Stimulated activated CD8-positive, alpha-beta memory T cell treated with anti-CD3 and anti-CD28 coated beads, Interleukin-15, amount 100 ng/mL, for 4 hours (primary cell): ENCODE measurements at places on chromosomes 13 and 19.

GRCh38 chr13:27919659-27919933 lies 204 bp upstream of the PDX1 start:
- DNase-seq, result no peak

- no peak for DNase-seq
Measured at GRCh38 chr13:106530171-106530851, 5.2 kb downstream of the EFNB2 start.

GRCh38 chr13:27120811-27121210 lies 50.8 kb downstream of the USP12 start:
- no peak for DNase-seq

- DNase-seq, result no peak
Measured at GRCh38 chr19:33704271-33704670, 82.5 kb downstream of the CHST8 start.

DNA sequence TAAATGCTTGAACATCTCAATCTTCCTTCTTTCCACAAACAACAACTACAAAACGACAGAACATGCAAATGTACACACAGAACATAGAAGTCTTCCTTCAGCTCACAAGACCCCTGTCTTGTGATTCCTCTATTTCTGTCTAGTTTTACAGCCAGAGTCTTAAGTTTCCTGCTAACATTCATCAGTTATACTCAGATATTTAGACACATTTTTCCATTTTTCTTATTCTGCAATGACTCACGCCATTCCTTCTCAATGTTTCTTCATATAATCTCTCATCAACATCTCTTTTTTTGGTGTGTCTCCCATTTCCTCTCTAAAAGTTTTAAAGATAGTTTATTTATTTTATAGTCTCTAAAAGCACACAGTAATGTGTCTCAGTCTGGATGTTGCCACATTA lies 1872.9 kb upstream of the PCDH20 start:
- DNase-seq, result no peak

DNA sequence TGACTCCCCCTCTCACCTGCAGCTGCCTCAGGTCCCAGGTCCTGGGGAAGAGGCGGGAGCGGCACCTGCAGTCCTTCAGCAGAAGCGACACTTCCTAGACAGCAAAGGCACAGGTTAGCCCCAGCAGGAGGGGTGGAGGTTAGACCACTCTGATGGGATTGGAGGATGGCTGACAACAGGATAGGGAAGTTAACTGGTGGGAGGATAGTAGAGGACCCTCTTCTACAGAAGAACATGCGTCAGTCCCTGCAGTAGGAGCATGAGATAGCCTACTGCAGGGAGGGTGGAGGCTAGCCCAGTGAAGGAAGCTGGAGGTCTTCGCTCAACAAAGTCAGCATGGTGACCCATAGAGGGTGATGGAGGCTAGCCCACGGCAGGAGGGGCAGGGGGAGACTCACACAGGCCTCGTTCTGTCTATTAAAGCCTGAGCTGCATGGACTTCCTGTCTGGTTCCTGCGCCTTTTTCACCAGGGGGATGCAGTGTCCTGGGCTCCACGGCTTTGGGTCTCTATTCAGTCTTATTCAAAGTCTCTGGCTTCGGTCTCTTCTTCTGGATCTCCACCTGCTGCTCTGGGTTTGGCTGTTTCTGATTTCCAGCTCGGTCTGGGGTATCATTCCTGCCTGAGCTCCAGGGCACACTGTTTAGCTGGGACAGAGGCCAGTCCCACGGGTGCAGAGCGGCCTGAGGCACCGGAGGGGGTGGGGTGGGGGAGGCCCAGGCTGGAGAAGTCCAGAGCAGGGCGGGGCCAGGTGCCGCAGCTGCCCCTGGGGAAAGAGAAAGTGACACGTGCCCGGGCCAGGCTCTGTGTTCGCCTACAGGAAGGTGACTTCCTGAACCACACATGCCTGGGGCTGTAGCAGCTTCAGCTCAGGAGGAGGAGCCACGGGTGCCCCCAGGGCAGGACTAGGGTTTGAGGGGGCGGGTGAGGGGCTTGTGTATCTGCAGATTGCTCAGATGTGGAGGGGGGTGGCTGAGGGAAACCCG lies 7.3 kb downstream of the IFNL3 start:
- peak; percentile 20 for DNase-seq

DNA sequence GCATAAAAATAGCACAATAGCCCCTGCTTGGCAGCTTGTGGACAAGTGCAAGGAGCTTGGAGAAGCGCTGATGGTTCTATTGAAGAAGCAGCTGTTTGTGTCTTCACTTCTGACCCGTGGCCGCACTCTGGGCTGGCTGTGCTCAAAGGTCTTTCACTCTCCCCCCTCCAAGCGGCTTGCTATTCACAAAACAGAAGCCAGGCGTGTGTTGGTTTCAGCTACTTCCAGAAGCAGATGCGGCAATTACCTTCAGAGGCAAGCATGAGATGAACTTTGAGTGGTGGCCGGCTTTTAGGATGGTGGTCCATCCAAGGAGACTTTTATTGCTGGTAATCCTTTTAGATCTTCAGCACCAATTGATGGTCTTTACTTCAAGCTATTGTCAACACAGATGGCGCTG lies 188.5 kb upstream of the ARGLU1 start:
- DNase-seq, result no peak

DNA sequence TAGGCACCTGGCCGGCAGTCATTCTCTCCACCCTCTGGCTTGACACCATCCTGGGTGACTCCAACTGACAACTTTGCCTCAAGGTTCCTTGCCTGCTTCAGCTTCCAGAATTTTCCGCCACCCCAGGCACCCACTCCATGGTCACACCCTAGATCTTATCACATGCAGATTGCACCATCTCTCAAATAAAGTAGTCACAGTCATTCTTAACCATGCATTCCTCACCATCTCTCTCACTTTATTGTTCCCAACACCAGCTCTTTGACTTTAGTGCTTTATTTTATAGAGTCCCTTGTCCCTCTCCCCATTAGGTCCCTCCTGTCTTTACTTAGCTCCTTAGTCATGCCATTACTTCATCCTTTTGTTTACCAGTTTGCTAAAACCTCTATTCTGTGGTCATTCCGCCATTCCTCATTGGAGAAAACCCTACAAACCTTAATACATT lies 351.7 kb downstream of the SPRY2 start:
- DNase-seq, result no peak

GRCh38 chr13:112893570-112894422 lies 75.2 kb upstream of the MCF2L start:
- DNase-seq, result no peak

- DNase-seq, result no peak
Measured at GRCh38 chr13:89660752-89661151, 1686.7 kb upstream of the MIR17HG start.

GRCh38 chr13:32751340-32751739 lies 165.1 kb downstream of the PDS5B start:
- no peak for DNase-seq

GRCh38 chr19:33763633-33764371 lies 32.9 kb upstream of the KCTD15 start:
- DNase-seq, result no peak

- DNase-seq, result no peak
Measured at GRCh38 chr13:64028551-64028950, 2612.9 kb upstream of the PCDH20 start.

DNA sequence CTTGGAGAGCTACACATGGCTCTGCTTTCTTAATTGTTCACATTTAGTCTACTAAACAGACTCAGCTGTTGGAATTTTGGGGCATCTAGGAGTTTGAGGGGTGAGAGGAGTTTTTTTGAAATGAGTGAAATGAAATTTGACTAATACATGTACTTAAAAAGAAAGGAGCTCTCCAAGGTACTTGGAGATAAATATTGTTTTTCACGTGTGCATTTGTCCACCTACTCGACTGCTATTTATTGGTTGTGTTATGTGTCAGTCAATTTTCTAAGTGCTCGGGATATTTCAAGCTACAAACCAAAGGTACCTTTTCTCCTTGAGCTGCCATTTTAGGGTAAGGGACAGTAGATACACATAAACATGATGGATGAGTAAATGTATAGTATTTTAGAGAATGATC lies 697.0 kb downstream of the LIG4 start:
- no peak for DNase-seq

DNA sequence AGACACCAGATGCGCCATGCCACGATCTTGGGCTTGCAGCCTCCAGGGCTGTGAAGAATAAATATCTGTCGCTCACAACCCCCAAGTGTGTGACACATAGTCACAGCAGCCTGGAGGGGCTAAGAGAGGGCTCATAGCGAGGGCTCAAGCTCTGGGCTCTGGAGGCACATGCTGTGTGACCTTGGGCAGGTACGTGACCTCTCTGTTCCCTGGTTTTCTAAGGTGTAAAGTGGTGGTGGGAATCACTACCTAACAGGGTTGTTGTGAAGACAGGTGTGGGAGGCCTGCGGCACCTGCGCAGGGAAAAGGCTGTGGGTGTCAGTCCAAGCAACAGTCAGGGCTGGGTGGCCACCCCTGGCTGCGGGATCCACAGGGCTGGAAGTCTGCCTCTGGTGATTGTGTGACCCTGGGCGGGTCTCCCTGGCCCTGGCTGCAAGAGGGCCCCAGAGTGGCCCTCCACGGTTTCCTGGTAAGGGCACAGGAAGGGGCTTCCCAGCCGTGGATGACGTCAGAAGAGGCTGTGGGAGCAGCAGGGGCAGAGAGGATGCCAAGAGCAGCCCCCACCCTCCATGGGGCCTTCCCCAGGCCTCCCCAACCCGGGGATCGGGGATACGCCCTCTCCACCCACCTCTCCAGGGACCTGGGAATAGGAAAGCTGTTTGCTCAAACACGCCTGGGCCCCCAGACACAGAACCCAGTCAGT lies 218.8 kb upstream of the SGCG start:
- no peak for DNase-seq

DNA sequence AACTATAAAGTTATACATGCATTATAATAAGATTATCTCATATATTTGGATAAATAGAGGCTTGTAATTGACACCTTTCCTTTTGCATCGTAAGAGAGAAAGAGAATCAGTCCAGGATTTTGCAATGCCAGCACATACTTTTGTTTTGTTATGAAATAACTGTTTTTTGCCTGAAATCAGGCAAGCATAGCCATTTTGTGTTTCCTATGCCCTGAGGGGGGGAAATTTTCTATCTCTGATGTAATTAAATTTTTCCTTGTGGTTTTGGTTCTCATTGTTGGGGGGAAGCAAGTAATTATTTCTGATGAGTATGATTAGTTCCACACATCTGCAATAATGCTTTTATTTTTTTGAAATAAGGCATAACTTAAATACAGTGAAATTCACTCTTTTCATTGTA lies 229.4 kb downstream of the NDFIP2 start:
- DNase-seq, result no peak

- DNase-seq, result no peak
Measured at GRCh38 chr13:51601601-51602565, 17.6 kb downstream of the WDFY2 start.

DNA sequence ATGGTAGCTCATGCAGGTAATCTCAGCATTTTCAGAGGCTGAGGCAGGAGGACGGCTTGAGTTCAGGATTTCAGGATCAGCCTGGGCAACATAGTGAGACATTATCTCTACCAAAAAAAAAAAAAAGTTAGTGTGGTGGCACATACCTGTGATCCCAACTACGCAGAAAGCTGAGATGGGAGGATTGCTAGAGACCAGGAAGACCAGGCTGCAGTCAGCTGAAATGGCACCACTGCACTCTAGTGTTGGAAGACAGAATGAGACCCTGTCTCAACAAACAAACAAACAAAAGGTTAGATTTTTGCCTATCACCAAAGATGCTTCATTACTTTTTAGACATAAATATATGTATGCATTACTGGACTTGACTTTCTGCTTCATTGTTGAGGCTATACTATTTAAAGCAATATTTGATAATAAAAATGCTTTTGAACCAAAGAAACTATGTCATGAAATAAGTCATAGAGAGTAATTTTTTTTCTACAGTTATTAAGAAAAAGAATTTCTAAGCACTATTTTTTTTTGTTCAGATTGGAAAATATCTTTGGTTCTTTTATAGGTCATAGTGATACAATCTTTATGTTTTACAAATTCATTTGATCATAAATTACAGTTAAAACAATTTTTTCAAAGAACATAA lies 1180.1 kb upstream of the ATXN8OS start:
- no peak for DNase-seq

- no peak for DNase-seq
Measured at GRCh38 chr19:17790059-17790780, 4.7 kb upstream of the B3GNT3 start.

- DNase-seq, result no peak
Measured at GRCh38 chr19:650121-650520, 10.4 kb downstream of the FGF22 start.

DNA sequence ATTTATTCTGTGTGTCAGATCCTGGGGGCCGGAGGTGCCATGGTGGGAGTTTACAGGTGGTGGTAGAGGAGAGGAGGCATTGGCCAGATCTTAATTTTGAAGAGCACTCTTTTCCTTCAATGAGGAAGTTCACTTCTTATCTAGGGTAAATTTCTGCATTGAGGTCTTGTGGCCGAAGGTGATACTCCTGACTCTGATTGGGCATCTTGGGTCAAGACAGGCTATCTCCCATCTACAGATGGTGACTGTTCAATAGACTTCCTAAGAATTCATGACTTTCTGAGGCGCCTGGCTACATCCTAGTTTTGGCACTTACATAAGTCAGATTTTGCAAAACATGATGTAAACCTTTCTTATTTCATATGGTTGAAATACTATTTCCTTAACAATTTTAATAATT lies 135.2 kb downstream of the SUCLA2 start:
- DNase-seq, result no peak

- peak; percentile 66 for DNase-seq
Measured at GRCh38 chr19:46542428-46543230, 47.0 kb upstream of the PNMA8B start.

DNA sequence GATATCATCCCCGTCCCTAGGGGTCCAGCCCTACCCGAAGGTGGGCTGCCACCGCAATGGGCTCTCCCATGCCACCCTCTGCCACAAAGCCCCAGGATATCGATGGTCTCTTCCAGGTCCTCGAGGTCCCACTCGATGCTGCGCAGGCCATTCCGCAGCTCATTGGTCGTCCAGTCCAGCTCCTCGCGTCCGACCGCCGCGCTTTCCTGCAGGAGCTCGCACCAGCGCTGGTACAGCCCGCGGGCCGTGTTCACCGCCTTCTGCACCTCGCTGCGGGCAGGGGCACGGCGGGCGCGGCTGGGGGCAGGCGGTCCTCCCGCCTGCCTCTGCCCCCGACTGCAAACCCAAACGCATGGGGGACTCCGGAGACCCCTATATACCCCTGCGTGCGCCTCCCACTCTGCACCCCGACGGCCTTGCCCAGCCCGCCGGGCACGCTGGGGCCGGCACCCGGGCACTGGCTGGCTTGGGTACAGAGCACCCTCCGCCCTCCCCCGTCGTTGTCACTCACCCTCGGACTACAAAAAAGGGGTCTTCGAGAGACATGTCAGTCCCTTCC lies 468 bp downstream of the STX10 start:
- no peak for DNase-seq

GRCh38 chr19:52662631-52663030 lies 24.5 kb upstream of the ZNF83 start:
- DNase-seq, result no peak

DNA sequence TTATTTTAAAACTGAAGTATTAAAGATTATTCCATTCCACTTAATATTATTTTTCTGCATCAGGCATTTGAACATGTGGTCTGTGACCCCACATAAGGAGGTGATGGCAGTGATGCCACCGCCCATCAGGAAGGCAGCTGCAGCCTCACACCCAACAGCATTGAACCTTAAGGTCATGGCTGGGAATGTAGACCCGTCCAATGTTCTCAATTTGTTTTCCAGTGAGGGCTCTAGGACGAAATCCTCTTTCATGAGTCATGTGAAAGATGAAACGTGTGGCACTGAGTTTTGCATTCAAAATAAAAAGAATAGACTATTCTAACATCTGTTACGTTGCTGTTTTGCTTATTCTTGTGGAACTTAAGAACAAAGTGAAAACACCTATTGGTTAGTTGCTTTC lies 74.5 kb upstream of the ANKRD10 start:
- DNase-seq, result no peak
